ENCODE measurements at places on chromosomes 3 and 15.

DNA sequence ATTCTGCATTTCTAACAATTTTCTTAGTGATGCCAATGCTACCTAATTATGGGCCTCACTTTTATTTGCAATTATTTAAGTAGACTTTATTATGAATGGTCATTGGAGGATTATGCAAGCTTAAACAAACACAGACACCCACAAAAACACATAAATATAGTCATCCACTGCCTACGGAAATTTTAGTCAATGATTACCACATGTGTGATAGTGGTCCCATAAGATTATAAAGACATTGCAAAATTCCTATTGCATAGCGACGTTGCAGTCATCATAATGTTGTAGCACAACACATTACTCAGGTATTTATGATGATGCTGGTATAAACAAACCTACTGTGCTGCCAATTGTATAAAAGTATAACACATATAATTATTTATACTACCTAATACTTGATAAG, 247.8 kb upstream of the ALCAM start:
- no peak for DNase-seq

GRCh38 chr3:107939691-107940442, 151.0 kb downstream of the CD47 start:
- DNase-seq = no peak

DNA sequence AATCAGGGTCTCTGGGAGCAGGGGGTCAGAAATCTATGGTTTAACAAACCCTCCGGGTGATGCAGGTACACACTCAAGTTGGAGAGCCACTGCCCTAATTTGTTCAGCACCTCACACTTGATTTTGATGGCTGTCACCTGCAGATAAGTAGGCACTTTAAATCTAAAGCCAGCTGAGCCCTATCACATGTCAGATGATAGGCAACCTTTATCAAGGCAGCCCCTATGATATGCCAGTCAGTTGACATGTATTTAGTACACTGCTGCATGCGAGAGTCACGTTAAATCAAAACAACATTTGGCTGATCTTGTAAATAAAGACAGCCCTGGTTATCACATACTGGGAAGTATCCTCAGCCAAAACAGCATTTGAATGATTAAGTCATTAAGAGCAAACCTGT, 104.4 kb upstream of the MCTP2 start:
- no peak for DNase-seq

- DNase-seq = no peak
These were observed 9.9 kb downstream of the GLYCTK start for GRCh38 chr3:52297242-52298148.

GRCh38 chr3:481680-482079, 285.1 kb downstream of the CHL1 start:
- no peak for DNase-seq

DNA sequence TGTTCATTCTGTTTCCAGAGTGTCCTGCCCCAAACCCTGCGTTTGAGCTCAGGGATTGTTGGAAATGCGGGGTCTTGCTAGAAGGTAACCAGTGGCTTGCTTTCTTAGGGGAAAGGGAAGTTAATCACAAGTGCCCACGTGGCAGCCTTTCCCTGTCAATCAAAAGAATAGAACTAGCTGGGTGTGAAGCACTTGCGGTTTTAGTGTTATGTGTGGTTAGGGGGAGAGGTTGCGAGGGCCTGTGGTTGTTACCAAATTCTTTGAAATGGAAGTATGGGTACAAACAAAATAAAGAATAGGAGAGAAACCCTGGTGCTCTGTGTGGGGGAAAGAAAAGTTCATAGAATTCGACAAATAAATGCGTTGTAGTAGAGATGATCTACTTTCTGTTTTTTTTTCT, 67.6 kb downstream of the FNDC3B start:
- no peak for DNase-seq

GRCh38 chr3:127000761-127001160, 17.8 kb downstream of the PLXNA1 start:
- no peak for DNase-seq

DNA sequence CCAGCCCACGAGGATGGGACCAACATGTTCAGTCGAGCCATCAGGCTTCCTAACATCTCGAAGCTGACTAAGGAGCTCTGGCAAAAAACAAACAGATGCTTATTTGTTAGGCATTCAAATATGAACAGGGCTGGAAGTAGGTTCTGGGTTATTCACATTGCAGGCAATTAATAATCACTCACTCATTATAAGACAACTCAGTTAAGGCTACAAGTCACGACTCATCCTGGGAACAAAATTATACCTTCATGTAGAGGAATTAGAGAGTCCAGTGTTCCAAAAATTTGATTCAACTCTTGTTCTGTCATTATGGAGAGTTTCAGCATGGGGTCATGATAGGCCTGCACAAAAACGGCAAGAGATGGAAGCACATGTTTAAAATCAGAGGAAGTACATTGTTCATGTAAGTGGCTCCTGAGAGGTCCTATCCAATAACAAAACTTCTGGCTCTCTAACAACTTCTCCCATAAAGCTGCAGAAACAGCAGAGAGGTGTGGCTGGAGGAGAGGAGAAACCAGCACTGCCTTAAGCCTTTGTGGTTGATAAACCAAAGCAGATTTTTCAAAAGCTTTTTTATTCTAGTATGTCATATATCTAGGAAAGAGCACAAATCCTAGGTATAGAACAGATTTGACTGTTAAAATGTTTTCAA, 50.6 kb downstream of the ARHGEF3 start:
- DNase-seq = no peak

- DNase-seq = no peak
These were observed 83.6 kb upstream of the XCR1 start for GRCh38 chr3:46110701-46111493.

GRCh38 chr15:90710436-90711027, 6.6 kb upstream of the BLM start:
- no peak for DNase-seq

GRCh38 chr3:33186524-33187367, 31.9 kb downstream of the SUSD5 start:
- DNase-seq = no peak

GRCh38 chr3:183491109-183491922, 62.9 kb upstream of the MCF2L2 start:
- DNase-seq = no peak

GRCh38 chr15:50182219-50183013, 420 bp downstream of the SLC27A2 start:
- no peak for DNase-seq

DNA sequence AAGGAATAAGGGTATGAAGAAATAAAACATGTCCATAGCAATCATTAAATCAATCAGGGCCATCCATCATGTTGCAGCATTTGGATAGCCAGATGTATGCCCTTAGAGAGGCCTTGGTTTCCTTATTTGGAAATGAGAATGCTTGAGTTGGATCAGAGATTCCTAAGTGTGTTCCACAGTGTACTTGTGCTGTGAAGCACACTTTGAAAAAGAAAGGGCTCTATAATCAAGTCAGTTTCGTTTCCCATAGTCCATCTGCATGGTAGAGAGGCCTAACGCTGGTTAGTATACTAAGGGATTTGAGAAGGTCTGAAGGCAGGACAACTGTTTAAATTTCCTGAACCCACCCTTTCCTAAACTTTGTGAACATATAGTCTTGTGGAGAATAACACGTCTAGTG, 30.9 kb downstream of the RBMS3 start:
- DNase-seq = no peak

DNA sequence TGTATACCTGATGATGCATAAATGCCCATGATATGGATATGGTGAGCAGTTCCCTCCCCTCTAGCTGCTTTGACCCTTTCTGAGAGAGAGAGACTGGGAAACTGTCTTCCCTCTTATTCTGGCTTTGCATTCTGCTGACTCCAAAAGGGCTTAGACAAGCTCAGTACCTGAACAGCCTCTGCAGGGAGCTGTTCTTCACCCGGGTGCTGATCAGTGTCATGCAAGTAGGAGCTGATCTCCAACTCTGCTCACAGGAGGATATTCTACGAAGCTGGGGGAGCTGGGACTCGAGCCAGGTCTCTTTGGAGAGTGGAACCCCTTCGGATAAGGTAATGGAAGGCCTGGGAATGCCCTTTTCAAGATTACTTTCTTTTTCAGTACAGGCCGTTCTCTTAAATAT, 237.1 kb downstream of the RYR3 start:
- DNase-seq = no peak

DNA sequence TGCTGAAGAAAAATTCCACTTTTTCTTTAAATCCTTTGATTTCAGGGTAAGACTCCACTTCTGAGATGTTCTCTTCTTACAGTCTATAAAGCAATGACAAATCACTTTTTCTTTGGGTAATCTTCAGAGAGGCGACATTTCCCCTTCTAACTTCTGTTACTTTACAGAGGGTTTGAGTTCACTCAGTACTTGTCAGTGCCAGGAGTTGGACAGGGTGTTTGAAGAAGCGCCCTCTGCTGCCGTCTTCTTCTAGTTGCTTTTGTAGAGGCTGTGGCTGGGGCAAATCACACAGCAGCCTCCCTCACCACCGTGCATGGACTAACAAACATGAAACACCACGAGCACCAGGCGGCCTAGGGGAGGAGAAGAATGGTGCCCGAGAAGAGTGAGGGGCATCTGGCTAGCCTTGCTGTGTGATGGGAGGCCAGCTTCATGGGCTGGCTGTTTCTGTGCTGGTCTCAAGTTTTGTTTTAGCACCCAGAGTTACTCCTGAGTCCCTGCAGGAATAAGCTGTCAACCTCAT, at the start of gene CD80:
CD80 (minus strand) TSS at position 174 of the 523 bp plus-strand sequence. CDS start 1,886 bp downstream, outside the sequence.
- DNase-seq = no peak

DNA sequence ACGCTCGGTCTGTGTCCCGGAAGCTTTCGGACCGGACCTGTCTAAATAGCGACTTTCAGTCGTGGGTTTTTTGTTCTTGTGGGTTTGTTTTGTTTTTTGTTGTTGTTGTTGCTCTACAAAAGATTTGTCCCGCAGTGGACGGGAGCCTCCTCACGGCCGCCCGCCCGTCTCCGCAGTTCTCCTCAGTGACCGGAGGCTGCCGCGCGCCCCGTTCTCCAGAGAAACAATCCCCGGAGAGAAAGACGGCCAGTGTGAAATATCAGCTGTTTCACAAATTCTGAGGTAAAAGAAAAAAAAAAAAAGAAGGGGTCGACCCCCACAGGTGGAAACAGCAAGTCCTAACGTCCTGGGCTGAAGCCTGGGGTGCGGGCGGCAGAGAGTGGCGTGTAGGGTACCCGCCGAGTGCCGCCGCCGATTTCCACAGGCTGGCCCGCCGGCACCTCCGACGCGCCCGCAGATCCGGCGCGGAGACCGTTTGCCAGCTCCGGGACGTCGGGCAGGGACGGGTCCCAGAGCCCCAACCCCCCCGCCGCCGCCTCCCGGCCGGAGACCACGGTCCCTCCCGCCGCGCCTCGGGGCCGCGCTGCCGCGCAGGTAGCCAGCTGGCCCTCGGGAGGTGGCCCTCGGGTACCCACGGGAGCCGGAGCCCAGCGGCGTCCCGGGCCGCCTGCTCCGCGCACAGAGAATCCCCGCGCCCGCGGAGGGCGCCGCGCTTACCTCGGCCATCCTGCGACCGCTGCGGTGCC, 478 bp downstream of the BNC1 start:
- no peak for DNase-seq

DNA sequence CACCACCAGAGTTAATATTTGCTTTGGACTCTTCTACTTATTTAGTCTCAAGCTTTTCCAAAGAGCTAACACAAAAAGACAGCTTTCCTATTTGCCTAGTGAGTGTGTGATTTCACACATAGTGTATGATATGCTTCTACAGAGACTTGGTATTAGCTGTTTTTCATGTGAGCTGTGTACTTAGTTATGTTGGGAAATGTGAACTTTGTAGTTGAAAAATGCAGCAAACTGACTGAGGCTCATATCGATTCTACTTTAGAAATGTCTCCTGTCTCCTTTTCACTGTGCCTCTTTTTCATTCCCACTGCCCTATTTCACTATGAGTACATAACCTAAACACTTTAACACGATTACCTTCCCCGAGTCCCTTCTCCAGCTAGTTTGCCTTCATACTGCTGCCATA, 136.5 kb downstream of the ALCAM start:
- no peak for DNase-seq

DNA sequence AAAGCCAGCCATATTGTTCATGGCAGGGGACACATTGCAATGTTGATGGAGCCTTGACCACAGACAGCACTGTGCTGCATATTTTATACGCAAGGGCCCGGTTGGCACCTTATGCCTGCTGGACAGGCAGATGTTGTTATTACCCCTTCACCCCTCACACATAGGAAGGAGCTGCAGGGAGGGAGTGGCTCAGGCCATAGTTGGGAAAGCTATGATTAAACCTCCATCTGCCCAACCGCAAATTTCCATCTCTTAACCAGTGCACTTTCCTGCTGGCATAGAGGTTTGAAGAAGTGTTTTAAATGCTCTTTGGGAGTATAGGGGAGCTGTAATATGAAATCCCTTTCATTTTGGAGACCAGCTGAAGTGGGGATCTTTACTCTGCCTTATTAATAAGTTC, 224.7 kb downstream of the CACNA2D3 start:
- DNase-seq = no peak

GRCh38 chr3:131962982-131963381, 71.8 kb downstream of the CPNE4 start:
- DNase-seq = no peak

GRCh38 chr3:128549283-128550112, 56.5 kb upstream of the GATA2 start:
- no peak for DNase-seq

GRCh38 chr3:42007785-42008184, 45.9 kb upstream of the ULK4 start:
- DNase-seq = no peak

DNA sequence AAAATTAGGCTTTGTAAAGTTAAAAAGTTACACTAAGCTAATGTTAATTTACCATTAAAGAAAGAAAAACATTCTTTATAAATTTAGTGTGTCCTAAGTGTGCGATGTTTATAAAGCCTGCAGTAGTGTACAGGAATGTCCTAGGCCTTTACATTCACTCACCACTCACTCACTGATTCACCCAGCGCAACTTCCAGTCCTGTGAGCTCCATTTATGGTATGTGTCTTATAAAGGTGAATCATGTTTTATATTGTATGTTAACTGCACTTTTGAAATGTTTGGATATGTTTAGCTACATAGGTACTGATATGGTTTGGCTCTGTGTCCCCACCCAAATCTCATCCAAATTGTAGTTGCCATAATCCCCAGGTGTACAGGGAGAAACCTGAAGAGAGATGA, 549.7 kb upstream of the EPHA6 start:
- no peak for DNase-seq

- no peak for DNase-seq
These were observed 48.1 kb downstream of the ALCAM start for GRCh38 chr3:105414841-105415240.

GRCh38 chr15:100383302-100384107, 41.7 kb upstream of the ADAMTS17 start:
- no peak for DNase-seq

- DNase-seq = no peak
These were observed 239.1 kb downstream of the ISL2 start for GRCh38 chr15:76575679-76576078.

DNA sequence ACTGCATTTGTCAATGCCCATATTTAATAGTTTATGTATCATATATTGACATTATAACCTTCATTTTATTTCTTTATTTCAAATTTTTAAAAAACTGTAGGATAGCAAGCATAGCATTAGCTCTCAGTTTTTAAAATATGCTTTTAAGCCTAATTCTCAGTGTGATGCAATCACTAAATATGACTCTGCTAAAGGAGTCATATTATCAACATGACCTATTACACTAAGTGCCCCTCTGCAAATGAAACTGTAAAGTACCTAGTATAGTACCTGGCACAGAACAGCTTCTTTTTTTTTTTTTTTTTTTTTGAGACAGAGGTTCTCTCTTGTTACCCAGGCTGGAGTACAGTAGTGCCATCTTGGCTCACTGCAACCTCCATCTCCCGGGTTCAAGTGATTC, 179.4 kb upstream of the CGNL1 start:
- DNase-seq = no peak

GRCh38 chr15:45449916-45450867, 71.8 kb upstream of the GATM start:
- no peak for DNase-seq

- DNase-seq = no peak
These were observed 662 bp upstream of the GLCE start for GRCh38 chr15:69159805-69160140.
